ENCODE measurements at places on chromosomes 4 and X.

GRCh38 chr4:3530051-3530450 is 2.2 kb downstream of the LRPAP1 start:
- no peak for DNase-seq

DNA sequence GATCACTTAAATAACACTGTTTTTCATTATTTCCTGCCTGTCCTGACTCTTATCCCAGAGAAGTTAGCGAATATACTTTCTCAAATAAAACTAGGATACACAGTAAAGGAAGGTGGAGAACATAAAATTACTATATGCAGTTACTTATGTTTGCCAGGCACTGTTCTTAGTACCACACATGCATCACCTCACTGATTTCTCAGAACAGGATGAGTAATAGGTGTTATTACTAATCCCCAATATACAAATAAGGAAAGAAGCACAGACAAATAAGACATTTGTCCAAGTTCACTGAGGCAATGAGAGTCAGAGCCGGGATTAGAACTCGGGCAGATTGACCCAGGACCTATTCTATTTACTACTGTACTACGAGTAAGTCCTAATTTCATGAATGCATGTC is 91.7 kb downstream of the CORIN start:
- DNase-seq = no peak

- no peak for DNase-seq
Measured at GRCh38 chr4:29276150-29276549, 1444.0 kb upstream of the PCDH7 start.

DNA sequence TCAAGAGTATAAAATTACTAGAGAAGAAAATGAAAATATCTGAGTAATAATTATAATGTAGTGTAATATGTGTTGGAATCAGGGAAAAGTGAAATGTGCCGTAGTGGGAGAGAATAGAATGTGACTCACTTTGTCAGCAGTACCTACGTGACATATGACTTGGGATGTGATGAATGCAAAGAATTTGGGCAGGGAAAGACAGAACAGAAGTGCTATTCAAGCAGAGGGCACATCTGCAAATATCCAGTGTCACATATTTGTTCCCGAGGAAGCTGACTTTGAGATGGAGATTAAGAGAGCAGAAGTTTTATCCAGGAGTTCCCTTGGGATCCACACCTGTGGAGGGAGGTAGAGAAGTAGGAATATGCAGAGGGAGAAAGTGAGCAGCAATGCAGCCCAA is 69.3 kb upstream of the HS3ST1 start:
- no peak for DNase-seq

- DNase-seq = no peak
Measured at GRCh38 chr4:142142366-142143054, 506.1 kb downstream of the IL15 start.

DNA sequence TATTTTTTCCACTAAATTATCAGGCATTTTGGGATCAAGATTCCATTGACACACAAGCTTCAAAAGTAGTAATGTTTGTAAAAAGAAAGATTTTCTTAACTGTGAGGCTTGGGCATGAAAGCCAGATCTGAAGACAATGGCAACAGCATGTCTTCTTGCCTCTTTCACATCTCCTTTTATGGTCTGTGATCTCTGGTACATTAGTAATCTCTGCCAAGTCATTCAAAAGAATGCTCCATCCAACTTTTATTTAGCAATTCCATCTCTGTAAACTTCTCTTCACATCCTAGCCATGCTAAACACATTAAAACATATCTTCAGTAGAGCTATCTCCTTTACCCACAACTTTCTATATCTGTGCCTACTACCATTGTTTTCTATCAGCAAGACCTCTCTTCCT is 465.4 kb downstream of the FAT4 start:
- DNase-seq = peak; percentile 47

- DNase-seq = peak; percentile 17
Measured at GRCh38 chr4:109462297-109462696, 28.7 kb downstream of the SEC24B start.

- DNase-seq = no peak
Measured at GRCh38 chrX:10102046-10102704, 54.6 kb upstream of the CLCN4 start.

DNA sequence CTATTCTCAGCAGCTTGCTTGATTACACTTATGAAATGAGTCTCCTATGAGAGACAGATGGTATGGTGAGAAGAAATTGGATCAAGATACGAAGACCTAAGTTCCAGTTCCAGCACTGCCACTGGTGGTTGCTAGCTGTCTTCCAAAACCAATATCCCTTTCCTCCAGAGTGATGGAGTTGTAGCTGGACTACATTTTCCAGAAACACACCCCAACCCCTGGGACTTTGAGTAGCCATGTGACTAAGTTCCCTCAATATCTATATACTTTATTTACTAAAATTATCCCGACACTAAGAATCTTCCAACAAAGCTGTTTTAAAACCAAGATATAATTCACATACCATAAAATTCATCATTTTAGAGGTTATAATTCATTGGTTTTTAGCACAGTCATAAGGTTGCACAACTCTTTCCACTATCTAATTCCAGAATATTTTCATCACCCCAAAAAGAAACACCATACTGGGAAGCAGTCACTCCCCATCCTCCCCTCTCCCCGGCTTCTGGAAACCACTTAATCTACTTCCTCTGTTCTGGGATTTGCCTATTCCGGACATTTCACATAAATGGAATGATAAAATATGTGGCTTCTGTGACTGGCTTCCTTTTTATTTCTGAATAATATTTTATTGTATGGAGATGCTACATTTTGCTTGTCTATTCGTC is 118.0 kb downstream of the MANBA start:
- DNase-seq = no peak

- DNase-seq = peak; percentile 5
Measured at GRCh38 chrX:19739683-19740082, 147.7 kb downstream of the SH3KBP1 start.

DNA sequence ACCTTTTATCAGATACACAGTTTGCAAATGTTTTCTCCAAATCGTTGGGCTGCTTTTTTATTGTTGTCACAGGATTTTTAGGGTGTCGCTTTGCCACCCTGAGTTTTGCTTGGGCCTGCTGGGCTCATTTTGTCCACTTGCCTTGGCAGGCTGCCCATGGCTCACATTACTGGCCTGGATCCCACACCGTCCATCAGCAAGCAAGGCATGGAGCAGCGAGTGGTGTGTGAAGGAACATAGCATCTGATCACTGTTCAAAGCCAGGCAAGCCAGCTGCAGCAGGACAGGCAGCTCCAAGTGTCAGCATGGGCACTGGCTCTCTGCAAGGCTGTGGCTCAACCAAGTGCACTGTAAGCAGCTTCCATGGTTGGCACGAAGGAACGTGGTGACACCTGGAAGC is 261.4 kb upstream of the TECRL start:
- DNase-seq = no peak

- no peak for DNase-seq
Measured at GRCh38 chr4:48766131-48766792, 13.8 kb downstream of the FRYL start.

DNA sequence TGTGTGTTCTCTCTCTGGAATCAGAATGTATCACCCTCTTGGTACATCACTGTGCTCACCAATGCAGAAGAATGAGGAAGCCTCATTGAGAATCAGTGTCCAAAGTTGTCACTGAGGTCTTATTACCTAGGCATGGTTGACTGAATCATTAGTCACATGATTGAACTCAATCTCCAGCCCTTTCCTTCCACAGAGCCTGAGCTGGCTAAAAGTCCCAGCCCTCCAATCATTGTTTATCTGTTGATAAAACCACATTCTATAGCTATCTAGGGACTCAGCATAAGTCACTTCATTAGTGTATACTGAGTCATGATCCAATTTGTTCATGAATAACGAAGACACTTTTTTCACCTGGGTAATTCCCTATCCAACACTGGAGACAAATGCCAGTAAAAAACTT is 396.8 kb downstream of the TRAM1L1 start:
- no peak for DNase-seq

DNA sequence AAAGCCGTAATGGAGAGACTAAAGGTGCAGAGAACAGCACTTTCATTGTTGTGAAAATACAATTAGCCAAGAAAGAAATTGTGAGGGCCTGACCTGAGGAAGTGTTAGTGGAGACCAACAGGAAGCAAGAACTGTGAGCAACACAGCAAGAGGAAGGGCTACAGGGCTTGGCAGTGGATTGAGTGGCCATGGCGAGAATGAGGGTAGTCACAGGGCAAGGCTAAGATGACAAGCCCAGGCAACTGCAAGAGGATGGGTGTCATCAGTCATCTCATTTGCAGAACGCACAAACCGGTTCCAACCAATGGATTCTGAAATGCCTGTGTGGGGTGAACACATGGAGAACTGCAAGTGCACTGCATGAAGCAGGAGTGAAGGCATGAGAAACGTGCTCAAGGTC is 3.6 kb downstream of the SLC10A6 start:
- no peak for DNase-seq

GRCh38 chr4:140686796-140687195 is 69.4 kb downstream of the TBC1D9 start:
- DNase-seq = no peak

DNA sequence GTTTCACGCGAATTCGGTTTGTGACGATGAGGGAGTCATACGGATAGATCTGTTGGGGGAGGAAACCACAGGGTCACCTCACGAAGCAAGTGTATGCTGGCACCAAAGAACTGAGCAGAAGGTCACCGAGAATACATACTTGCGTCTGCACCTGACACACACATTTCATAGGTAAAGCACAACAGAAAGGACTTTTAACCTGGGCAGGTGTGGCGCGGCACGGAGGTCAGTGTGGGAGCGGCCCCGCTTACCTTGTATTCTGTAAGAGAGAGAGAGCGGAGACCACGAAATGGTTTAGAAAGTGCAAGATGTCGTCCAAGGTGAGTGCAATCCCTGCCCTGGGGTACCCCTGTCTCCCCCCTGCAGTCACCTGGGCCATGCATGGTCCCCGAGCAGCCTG is 43.6 kb upstream of the AFAP1 start:
- DNase-seq = no peak

GRCh38 chrX:133741303-133741702 is 244.1 kb downstream of the GPC3 start:
- DNase-seq = no peak

DNA sequence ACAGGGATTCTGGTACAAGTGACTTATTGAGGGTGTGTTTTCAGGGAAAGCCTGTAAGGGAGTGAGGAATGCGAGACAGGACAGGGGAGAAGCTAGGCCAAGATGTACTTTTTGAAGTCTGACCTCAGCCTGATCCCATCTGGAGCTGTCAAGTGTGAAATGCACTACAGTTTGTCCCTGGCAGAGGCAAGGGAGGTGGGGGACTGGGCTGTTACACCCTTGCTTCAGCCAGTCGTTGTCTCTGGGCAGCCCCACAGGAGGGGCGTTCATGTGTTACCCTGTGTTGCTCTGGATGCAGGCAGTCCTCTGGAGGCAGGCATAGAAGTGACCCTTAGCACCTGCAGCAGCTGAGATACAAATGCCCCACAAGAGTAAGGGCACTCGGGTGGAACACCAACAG is 25.8 kb downstream of the PPEF1 start:
- DNase-seq = no peak

DNA sequence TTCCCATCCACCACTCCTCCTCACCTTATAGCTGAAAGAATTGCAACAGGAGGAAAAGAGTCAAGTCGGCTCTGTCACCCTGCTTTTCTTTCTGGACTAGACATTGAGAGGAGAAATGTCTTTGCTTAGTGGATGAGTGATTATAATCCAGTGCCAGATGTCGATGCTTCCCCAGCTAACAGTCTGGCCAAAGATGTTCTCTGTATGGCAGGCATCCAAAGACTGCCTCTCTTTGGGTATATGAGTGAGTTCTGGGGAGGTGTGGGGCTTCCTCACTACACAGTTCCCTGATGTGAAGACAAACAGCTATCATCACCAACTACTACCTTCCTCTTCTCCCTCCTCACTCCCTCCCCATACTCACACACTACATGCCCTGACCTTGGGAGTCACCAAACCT is 90.9 kb downstream of the COMMD8 start:
- no peak for DNase-seq

GRCh38 chrX:45208121-45208856 is 7.6 kb upstream of the DIPK2B start:
- DNase-seq = no peak

GRCh38 chr4:180950377-180950776 is 1292.8 kb upstream of the TENM3 start:
- no peak for DNase-seq

DNA sequence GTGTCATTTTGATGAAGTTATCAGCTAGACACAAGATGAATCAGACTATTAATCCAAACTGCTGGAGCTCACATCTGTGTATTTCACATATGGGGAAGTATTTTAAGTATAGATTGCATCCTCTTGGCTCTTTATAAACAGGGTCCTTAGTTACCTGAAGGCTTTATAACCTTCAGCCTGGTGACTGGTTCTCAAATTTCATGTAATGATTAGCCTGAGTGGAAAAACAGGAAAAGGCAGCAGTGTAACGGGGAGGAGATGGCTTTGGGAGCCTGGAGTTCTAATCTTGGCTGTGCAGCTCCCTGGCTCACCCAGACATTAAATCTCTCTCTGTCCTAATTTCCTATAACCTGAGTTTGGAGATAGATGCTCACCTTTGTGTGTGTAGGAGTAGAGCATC is 103.8 kb upstream of the HPF1 start:
- no peak for DNase-seq

DNA sequence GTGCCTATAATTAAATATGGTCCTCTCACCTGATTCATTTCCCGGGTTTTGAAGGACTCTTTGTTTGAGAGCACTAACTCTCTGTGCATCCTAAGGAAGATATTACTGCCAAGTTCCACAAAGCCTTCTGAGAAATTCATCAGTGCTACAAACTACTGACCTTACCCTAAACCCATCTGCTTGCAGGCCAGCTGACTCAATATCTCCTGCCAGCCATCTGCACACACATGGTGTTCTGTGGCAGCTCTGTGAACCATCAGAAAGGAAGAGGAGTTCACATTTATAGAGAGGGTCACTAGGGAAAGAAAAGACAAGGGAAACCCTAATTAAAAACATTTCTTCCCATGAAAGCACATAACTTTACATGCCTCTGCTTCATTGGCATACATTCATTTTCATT is 156.7 kb downstream of the ATP10D start:
- peak; percentile 8 for DNase-seq

DNA sequence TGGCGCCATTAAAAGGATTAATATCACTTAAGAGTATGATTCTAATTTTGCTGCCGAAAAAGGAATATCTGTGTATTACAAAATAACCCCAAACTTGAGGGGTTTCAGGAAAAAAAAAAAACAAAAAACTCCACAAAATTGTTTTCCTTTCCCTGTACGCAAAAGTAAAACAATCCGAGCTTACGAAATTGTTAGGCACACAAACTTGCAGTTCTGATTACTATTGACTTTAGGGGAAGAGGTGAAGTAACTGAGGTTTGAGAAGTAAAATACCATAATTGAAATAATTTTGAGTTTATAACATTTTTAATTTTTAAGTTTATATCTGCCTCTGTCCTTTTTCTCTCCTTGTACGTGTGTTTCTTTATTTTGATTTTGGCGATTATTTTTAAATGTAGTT is 64.8 kb downstream of the USP9X start:
- DNase-seq = no peak
